ENCODE measurements at places on chromosomes 5 and 9.

GRCh38 chr9:77710316-77710715 lies 62.2 kb upstream of the GNA14 start:
- DNase-seq = no peak

DNA sequence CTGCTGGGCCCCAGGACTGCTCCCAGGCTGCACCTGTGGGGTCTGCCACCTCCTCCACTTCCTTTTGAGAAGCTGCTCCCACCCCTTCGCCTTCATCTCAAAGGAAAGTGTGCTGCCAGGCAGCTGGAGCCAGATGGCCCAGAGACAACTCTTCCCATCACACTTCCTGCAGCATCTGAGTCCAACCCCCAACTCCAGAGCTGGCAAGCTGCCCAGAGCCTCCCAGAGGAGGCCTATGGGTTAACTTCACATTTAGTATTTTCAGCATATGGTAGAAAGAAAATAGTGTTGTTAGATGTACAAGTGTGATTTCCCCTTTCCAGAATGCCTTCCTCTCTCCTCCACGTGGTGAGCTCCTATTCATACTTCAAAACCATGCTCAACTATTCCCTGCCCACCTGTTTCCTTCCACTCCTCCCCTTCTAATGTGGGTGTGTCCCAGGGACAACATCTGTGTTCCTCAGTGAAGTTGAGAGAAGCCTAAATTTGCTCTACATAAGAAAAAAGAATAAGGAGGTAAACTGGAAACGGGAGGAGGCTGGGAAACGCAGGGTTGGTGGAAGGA lies 38.6 kb upstream of the KCNMB1 start:
- peak; percentile 69 for DNase-seq

- DNase-seq = no peak
Measured at GRCh38 chr5:56176155-56176798, 56.9 kb downstream of the ANKRD55 start.

- no peak for DNase-seq
Measured at GRCh38 chr5:157473383-157474320, 13.6 kb downstream of the NIPAL4 start.

- DNase-seq = no peak
Measured at GRCh38 chr5:113161806-113162205, 185.2 kb downstream of the DCP2 start.

DNA sequence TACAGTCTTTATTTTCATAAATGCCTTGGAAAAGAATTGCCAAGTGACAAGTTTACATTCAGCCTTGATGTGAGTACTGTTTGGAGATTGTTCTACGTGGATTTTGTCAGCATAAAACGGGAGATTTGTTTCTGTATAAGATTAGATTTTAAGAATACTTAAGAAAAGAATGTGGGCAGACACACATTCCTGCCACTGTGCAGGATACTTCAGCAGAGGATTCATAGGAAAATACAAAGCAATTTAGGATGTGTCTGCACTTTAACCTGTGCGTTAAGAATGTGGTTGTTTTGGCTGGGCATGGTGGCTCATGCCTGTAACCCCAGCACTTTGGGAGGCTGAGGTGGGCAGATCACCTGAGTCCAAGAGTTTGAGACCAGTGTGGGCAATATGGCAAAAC lies 37.2 kb downstream of the GPR107 start:
- no peak for DNase-seq

DNA sequence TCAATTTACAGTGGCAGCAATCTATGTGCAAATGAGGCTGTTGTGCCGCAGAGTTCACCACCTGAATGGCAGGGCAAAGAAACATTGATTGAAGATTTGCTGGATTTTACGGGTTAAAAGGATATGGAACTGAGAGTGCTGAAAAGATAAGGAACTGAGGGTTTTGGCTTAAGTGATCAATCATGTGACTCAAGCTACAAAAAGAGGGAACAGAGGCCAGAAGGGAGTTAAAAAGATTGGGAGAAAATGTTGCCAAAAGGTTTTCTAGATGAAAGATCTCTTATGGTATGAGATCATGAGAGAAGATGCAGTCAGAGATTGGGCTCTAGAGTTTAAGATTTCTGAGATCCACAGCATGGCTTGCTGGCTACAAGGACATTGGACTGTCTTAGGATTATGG lies 7.9 kb upstream of the RIMOC1 start:
- DNase-seq = no peak

DNA sequence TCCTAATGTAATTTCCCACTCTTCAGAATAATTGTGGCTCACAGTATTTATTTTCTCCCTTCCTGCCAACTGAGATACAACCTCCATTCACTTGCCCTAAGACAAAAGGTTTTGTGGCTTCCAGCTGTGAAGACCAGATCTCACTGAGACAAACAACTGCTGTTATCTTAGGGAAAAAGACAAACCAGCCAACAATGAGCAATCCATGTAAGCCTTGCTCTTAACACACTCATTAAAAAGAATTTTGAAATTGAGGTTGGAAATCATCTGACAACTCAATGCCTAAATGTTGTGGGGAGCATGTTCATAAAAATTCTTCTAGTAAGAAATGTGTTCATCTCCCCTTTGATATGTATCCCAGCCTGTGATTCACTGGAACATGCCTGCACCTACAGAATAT lies 132.9 kb downstream of the ADAMTSL1 start:
- DNase-seq = no peak

DNA sequence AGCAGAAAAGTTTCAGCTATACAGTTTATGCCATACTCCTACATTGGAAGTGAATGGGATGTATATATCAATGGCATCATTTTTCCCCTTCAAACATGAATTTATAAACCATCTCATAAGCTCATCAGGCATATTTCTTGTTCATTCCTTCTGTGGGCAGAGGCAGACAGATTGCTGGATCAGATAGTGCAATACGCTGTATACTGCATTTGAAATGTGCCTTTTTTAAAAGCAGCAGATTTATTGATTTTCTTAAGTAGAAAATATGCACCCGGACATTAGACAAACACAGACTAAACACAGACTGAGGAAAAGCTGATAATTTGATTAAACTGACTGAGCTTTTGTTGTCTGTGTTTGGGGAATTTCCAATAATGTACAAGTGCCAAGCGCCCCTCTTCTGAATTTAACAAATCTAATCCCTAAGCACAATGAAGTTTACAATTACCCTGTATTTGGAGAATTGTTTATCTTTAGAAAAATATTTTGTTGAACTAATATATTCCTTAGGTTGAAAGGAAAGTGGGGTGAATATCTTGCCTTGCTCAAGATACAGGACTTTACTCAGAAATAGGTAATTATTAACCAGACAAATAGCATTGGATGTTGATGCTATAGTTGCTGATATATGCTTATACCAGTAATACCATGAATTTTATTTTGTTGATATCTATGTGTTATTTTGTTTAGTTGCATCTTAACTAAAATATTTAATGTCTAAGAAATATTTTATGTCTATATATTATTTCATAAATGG lies 566.6 kb upstream of the MEF2C start:
- DNase-seq = no peak

DNA sequence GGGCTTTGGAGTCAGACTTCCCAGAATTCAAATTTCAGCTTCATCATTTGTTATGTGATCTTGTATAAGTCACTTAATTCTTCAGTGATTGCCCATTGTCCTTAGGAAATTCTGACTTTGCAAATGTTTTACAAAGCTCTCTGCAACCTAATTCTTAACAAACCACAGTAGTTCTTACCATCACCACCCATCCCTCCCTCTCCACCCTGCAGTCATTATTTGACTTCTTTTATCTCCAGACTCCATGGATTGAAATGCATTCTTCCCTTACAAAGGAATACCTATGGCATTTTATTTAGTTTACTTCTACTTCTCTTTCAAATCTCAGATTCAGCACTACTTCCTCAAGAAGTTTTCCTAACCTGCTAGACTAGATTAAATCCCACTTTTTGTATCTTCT lies 23.1 kb downstream of the SHLD3 start:
- no peak for DNase-seq

DNA sequence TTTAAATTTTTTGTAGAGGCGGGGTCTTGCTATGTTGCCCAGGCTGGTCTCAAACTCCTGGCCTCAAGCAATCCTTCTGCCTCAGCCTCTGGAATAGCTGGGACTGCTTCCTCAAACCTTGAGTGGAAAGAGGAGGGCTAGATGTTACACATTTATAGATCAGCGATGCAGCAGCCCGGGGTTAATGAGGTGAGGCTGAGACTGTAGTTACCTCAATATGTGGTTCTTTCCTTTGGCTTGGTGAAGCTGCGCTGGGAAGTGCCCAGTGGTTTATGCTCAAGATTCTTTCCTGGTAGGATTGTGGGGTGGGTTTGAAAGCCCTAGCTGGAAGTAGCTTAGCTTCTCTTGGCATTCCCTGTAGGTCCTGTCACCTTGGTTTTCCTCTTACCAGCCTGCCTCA lies 22.5 kb downstream of the ZNF618 start:
- DNase-seq = no peak

DNA sequence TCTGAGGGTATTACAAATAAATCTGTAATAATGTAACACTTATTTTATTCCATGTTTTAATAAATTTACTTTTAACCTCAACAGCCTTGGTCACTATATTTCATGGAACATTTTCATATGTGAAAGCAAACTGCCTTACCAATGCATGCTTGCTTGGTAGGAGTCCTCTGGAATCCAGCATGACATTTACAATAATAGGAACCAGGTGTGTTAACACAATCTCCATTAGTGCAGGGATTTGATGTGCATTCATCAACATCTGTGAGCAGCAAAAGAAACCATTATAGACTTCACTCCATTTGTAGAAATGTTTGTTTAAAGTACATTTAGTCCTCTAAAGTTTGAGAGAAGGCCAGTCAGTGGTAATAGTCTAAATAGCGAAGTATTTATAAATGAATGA lies 159.4 kb downstream of the FBN2 start:
- DNase-seq = no peak

GRCh38 chr9:30584559-30584958 lies 1799.9 kb upstream of the ACO1 start:
- DNase-seq = no peak

- DNase-seq = no peak
Measured at GRCh38 chr5:54146916-54147315, 163.5 kb downstream of the ARL15 start.

GRCh38 chr5:171745602-171746001 lies 40.0 kb upstream of the SMIM23 start:
- DNase-seq = no peak

DNA sequence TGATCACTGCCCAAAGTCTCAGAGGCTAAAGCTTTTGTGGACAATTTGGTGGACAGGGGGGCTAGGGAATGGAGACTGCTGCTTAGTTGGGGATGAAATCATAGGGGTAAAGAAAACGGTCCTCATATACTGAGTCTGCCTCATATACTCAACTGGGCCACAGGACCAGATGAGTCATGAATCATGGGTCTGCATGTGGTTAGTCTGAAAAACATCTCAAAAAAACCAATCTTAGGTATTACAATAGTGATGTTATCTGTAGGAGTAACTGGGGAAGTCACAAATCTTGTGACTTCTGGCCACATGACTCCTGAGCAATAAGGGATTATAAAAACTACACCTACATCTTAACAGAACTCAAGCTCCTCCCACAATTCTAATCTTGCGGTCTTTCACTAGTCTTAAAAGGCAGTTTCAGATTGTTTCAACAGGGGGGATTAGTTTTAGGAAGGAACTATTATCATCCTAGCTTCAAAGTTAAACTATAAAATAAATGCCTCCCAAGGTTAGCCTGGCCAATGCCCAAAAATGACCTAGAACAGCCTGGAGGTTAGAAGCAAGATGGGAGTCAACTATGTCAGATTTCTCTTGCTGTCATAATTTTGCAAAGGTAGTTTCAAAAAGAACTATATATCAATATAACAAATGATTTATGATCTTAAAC lies 17.5 kb downstream of the TMEM161B start:
- DNase-seq = no peak

DNA sequence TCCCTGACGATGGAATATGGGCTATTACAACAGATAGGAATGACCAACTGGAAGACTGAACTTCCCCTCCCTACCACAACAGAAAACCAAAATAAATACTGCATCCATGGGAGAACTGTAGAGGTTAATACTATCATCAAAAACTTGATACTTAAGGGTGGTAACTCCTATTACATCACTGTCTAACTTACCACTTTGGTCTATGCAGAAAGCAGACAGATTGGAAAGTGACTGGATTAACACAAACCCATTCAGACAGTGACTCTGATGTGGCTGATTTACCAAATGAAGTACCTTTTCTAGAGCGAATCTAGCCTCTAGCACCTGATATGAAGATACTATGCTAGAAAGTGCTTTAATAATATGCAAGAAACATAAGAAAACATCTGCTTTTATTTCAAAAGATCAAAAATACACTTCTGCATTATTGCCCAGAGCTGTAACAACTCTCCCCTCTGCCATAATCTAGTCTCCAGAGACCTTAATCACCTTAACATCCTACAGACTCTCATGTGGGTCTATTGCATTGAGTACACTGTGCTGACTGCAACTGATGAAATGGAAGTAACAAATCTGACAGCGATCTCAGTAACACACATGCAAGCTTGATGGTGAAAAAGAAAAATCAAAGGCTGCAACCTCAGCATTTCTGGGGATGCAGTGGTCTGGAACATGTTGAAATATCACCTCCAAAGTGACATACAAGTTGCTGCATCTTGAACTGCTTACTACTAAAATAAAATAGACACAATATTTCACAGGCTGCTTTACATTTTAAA lies 62.7 kb downstream of the EPB41L4A start:
- DNase-seq = no peak

GRCh38 chr9:19620326-19620725 lies 168.5 kb downstream of the SLC24A2 start:
- no peak for DNase-seq

GRCh38 chr9:4831944-4832343 lies 39.2 kb downstream of the RCL1 start:
- DNase-seq = no peak

- no peak for DNase-seq
Measured at GRCh38 chr9:111197256-111197655, 132.8 kb downstream of the OR2K2 start.

DNA sequence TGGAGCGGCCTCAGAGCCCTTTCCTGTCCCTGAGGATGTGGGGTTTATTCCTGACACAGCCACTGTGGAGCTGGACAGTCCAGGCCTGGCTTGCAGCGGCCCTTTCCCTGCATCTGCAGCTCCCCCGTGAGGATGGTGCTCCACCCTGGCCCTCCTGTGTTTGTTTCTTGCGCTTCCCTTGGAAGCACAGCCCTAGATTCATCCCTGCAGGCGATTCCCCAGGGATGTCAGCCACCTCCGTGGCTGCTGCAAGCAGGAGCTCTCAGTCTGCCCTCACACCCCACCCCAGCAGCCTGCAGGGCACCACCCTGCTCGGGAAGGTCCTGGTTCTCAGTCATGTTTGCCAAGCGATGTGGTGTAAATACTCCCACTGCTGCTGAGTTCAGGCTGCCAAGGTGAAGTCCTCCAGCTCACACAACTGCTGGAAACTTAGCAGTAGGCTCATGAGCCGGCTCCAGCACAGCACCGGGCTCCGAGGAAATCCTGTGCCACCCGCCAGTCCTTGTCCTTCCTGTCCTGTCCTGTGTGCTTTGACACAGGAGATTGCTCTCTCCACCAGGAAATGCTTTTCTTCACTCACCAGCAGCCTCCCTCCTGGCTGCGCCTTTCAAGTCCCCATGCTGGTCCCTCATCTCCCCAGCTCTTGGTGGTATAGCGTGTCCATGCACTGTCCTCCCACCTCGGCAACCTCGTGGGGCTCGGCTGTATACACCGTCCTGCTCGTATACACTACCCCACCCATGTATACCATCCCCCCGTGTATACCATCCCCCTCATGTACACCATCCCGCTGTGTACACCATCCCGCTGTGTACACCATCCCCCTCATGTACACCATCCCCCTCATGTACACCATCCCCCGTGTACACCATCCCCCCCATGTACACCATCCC lies 16.2 kb downstream of the ROPN1L start:
- DNase-seq = no peak

- no peak for DNase-seq
Measured at GRCh38 chr5:77235846-77236721, 25.6 kb downstream of the PDE8B start.
